Left ventricle myocardium inferior (tissue), 1 donor: ENCODE measurements at places on chromosomes 4 and X.
A peak's percentile ranks its signal among the peaks of the same experiment; 100 is the strongest.

- DNase-seq: peak; percentile 39
Observed at GRCh38 chr4:81724925-81725329, 253.2 kb upstream of the RASGEF1B start.

DNA sequence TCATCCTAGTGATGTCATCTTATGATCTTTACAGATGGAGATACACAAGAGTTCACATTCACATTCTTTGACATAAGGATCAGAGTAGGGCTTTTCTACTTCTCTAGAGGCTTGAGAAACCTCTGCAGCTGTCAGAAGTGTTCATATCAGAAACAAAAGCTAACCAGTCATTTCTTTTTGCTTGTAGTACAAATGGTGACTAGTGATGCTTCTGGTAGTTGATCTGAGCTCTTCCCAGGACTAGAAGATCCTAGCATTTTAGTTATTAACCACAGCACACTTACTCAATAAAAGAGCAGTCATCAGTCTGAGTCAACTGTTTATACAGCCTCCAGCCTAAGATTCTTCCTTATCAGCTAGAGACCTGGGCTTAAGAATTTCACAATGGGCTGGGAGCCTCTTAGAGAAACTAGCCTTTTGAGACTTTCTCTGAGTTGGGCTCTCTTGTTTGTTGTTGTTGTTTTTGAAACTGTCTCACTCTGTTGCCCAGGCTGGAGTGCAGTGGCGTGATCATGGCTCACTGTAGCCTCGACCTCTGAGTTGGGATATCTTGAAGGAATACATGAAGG, 84.1 kb downstream of the TMEM164 start:
- no peak for DNase-seq

GRCh38 chrX:106451933-106452332, 159.8 kb upstream of the RADX start:
- no peak for DNase-seq

- no peak for DNase-seq
Observed at GRCh38 chr4:184863916-184864315, 38.1 kb upstream of the ACSL1 start.

GRCh38 chr4:112130906-112131305, 14.3 kb upstream of the FAM241A start:
- DNase-seq: no peak

GRCh38 chr4:158578476-158578875, 56.8 kb downstream of the RXFP1 start:
- no peak for DNase-seq

DNA sequence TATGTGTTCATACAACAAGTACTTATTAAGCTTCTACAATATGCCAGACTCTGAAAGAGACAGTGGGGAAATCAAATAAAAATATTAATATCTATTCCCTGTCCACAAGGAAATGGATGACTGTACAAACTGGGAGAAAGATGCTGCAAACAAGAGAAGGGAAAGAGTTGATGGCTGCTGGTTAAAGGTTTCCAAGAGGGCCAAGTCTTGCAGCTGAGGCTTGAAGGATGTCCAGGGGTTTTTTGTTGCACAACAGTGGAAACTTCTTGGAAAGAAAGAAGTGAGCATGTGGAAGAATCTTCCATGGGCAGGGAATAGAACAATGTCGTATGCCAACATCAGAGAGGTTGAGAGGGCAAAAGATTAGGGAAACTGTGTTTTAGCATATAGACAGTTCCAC, 95.8 kb downstream of the MID1 start:
- no peak for DNase-seq

DNA sequence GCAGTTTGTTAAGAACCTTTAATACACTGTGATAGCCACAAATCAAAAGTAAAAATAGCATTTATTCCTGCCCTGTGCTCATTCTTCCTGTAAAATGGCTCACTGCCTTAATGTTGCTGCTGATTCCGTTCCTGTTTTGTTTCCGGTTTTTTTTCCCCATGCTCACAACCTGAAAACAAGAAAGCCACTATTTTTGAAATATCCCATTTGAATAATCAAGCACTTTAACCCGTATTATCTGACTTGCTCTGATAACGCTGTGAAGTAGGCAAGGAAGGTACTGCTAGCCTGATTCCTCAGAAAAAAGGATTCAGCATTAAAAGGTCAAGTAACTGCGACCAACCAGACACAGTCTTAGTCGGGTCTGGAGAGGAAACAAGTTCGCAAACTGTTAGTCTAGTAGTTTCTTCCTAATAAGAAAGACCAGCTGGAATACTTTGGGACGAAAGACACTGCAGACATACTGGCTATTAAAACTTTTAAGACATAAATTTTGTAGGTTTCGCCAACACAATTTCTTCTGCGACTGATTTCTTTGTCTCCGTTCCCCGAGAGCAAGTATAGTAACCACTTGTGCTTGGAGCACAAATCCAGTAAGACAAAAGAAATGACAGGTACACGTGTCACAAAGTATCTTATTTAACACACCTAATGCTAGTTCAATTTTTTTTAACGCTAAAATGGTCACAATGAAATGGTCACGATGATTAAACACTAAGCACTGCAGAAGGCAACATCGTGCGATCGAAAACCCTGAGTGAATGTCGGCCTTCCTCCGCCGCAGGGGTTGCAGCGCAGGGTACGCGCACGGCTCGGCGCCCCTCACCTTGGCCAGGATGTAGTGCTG, 802 bp downstream of the COX18 start:
- no peak for DNase-seq

DNA sequence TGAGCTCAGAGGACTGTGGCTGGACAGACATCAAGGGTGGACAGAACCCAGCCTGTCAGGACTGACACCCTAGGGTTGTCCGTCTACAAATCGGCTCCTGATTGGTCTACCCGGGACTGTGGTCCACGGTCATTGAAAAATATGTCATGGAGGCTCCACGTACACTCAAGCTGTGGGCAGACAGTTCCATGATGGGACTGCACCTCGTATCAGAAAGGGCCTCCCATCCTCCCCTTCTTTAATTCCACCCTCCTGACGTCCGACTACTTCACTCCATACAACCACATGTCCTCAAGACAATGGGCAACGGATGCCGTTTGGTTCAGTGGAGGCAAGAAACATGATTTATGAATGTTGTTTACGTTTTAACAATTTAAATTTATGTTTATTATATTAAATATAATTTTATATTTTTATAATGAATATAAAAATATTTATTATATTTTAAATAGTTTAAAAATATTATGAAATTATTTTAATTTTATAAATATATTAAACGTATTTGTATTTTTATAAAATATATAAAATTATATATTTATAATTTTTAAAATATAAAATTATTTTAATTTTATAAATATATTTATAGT, 58.0 kb upstream of the SHOX start:
- no peak for DNase-seq

GRCh38 chr4:4981427-4981826, 37.8 kb downstream of the CYTL1 start:
- no peak for DNase-seq

GRCh38 chr4:3613967-3614730, 81.9 kb upstream of the LRPAP1 start:
- peak; percentile 33 for DNase-seq

DNA sequence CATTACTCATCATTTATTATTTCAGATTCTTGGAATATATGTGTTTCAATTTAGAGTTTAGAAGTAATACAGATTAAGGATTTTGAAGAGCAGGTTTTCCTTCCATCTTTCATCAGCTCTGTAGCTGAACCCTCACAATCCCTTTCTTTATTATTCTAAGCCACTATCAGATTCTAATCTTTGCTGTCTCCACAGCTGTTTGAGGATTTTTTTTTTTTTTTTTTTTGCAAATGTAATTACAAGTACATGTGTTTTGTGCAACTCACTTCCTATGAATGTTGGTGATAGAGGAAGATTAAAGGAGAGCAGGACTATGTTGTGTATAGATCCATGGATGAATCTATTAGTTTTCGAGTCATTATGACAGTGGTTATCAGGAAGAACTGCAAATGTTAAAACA, 87.4 kb upstream of the TENM3 start:
- no peak for DNase-seq

DNA sequence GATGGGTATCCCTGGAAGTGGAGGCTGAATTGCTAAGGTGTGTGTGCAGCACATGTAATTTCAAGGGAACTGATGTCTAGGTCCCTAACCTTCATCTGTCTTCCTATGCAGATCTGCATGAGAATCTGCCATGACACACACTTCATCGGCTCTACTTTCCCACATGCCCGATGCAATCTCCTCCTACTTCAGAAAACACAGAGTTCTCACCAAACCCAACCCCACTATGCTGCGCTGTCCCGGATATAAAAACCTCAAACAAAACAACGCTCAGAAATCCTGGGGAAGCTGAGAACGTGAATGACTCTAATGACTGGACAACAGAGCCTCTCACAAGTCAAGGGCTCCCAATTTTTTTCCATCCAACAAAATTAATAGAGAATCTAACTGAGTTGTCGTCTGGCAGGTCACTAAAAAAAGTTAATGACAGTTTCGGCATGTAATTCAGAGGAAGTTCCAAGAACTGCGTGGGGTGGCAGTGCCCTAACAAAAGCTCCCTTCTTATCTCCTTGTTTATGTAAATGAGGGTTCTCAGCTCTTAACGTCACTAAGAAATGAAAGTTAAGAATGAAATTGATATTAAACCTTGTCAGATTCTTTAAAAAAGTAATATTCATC, 39.0 kb downstream of the STX18 start:
- DNase-seq: no peak

- DNase-seq: no peak
Observed at GRCh38 chrX:8604131-8604530, 127.8 kb downstream of the ANOS1 start.

GRCh38 chr4:123699880-123700771, 303.5 kb downstream of the SPRY1 start:
- no peak for DNase-seq

- DNase-seq: no peak
Observed at GRCh38 chr4:96016634-96017299, 176.9 kb downstream of the PDHA2 start.

DNA sequence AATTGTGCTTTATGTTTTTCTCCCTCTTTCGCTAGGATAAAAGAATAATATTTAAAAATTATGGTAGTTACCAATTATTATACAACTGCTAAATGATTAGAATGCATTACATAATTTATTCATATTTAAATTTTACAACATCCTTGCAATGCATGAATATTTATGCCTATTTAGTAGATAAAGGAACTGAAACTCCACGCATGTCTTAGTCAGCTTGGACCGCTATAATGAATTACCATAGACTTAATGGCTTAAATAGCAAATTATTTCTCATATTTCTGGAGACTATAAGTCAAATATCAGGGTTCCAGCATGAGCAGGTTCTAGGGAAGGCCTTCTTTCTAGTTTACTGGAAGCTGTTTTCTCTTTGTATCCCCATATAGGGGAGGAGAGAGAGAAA, 1555.4 kb upstream of the ADGRL3 start:
- no peak for DNase-seq

GRCh38 chr4:176638992-176639391, 153.7 kb downstream of the VEGFC start:
- DNase-seq: no peak

DNA sequence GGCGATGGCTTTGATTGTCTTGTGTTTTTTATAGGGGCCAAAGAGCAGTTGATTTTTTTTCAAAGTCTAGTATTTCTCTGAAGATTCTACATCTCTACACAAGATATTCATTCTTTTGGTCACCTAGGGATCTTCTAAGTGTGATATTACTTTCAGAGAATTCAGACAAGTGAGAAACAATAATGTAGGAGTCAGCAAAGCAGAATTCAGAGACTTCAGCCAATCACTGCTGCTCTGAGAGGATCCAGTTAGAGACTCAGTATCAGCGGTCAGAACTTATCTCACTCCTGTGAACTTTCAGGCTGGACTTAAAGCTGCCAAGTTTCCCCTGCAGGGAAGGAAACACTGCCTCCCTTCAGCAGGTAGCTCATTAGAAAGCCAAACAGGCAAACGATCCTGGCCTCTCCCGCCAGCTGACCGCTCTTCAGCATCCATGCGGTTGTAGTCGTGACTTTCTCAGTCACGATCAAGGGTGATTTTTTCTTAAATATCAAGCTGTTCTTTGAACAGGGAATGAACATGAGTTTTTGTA, 59.2 kb downstream of the NSUN7 start:
- DNase-seq: no peak

DNA sequence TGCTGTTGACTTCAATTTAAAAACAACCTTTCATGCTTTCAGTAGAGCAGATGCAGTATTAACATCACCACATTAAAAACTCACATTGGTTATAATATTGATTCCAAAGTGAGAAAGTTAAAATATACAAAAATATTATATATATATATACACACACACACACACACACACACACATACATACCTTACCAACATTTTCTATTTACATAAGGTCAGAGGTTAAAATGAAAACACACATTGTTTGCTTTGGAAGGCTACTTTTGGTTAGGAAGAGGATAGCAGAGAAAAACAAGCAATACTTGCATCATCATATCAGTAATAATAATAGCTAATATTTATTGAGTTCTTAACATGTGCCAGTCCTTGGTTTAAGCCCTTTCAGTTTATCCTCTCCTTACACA, 226.5 kb downstream of the PPP4R3C start:
- no peak for DNase-seq

GRCh38 chrX:43108828-43109227, 330.9 kb upstream of the PPP1R2C start:
- DNase-seq: no peak

DNA sequence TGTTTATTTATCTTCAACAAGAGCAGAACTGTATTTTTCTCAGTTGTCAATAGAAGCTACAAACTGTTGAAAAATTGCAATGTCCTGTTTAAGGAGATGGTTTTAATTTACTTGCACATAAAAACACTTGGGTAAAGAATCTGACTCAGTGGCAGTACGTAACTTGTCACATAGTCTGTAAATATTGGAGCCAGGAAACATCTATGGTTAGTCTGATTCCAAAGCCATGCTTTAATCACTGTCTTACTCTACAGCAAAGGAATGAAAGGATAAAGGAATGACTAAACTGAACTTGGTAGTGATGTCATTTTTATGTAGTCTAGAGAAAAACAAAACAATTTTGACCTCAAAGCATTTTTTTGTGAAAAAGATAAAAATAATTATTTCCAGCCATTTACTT, 537.2 kb downstream of the STIM2 start:
- DNase-seq: no peak

DNA sequence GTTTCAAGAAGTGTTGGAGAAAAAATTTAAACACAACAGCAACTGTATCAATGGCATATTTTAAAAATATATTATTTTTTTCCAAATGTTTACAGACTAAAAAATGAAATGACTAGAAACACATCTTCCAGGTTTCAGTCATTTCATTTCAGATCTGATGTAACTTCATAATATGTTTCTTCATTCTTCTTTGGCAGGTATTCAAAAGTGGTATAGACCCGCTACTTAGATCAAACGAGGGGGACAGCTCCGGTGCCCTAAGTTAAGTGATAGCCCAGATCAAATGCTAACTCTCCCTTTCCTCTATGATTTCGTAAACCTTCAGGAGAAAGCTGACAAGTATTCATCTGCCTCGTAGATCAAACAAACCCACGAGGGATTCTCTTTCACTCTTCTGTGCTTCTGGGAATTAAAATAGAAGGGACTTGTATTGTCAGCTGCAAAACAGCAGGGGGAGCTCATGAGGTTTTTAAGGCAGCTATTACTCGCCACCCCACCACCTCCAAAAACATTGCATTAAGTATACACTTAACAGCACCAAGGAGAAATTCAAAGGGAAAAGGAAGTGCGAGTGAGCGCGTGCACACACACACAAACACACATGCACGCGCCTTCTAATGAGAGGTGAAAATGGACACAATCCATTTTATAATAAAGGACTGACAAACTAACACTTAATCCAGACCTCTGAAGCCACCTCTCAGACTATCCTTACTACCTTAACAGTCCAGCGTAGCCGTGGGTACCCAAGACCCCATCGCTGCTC, 21.4 kb downstream of the HELT start:
- no peak for DNase-seq
